ENCODE measurements at places on chromosomes 11 and 22.

GRCh38 chr11:123525097-123525496 is 95.0 kb downstream of the GRAMD1B start:
- no peak for DNase-seq

DNA sequence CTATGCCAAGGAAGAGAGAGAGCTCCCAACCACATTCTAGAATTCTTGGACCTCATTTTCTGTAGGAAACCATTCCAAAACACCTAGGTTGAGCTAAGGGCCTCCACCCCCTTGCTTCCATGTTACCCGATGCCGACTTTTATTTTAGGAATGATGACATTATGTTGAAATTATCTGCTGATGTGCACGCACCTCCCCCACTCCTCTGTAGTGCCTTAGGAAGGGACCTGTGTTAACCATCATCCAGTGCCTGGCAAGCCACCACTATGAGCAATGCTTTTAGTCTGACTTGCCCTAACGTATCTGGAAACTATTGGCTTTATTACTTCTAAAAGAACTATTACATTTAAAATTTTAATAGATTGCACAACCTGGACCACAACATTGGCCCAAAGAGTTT is 42.1 kb downstream of the NCAPD3 start:
- DNase-seq, result no peak

GRCh38 chr22:22167791-22168189 is 76.8 kb upstream of the VPREB1 start:
- DNase-seq, result no peak

DNA sequence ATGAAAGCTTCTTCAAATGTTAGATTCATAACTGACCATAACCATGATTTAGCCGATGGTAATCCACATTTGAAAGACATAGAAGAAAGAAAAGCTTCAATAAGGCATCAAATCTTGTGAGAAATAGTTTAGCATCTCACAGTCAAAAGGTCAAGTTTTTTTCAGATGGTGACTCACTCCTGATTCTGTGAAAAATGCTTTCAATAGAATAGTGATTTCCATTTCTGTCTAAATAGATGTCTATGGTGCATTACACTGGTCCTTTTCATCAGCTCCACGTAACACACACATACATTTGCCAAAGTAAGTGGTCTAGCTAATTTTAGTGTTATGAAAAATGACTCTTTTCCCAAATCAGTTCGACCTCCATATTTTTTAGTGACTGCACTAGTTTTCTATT is 139.2 kb downstream of the LRRC4C start:
- no peak for DNase-seq

DNA sequence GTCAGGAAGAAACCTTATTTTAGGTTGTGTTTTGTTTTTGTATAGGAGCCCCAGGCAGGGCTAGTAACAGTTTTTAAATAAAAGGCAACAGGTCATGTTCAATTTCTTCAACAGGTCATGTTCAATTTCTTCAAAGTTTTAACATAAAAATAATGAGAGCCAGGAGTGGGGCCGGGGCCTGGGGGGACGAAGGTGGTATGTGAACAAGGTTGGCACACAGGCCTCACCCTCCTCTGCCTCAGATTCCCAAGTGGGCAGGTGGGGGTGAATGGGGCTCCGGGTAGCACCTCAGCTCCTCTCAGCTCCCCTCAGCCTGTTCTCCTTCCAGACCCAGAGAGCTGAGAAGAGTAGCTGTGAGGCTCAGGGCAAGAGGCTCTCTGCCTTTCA is 4.4 kb downstream of the DERL3 start:
- no peak for DNase-seq

GRCh38 chr11:113647856-113648255 is 58.3 kb downstream of the TMPRSS5 start:
- DNase-seq, result no peak

DNA sequence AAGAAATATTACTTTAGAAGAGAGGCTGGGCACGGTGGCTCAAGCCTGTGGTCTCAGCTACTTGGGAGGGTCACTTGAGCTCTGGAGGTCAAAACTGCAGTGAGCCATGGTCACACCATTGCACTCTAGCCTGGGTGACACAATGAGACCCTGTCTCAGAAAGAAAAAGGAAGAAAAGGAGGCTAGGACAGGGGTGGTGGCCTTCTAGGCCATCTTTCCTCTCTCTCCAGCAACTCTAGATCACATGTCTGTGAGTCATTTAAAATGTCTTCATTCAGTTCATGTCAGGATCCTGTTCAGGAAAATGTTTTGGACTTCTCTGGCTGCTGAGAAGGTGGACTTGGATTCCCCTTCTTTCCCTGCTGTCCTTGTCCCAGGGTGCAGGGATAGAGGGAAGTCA is 53.3 kb downstream of the PPFIA1 start:
- no peak for DNase-seq

DNA sequence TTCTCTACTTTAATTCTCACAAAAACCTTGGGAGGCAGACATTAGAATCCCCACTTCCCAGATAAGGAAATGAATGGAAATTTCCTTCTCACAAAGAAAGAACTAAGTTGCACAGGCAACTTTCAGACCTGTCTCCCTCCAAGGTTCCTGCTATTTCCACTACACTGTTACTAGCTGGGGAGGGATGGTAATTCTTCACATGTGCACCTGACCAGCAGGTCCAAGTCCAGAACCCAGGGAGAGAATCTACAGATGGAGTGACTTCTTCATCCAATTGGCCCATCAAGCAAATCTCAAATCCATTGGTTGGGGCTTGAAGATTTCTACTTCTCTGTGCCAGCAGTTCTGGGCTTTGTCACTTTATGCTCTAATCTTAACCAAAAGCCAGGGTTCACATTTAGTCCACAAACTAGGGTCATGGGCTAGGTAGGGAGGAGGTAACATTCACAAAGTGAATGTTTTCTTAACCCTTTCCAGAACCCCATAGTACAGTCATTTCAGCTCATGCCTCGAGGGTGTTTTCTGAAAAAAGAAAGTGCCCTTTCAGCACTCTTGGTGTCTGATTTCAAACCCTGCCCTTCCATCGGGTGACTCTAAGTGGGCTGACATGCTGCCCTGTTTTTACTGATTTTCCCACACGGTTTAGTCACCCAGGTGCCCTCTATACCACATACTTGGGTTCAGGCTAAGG is 2.7 kb downstream of the POU2AF1 start:
- DNase-seq, result no peak

DNA sequence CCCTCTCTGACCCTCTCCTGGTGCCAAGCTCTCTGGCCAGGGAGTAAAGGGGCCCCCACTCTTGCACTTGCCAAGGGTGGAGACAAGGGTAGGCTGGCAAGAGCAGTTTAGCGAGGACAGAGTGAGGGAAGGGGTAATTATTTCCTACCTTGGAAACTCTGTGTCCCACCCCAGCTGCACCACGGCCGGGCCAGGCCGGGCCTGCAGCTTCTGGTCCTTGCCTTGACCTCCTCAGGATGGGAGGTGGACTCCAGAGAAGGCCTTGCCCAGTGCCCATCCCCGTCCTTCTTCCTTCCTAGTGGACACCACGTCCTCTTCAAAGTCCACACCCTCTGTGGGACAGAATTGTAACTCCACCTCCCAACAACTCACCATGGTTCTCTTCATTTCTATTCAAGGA is 18.4 kb upstream of the OSBPL5 start:
- DNase-seq, result no peak

- no peak for DNase-seq
Observed at GRCh38 chr11:88151709-88152265, 23.5 kb downstream of the RAB38 start.

- no peak for DNase-seq
Observed at GRCh38 chr11:44388828-44389657, 79.1 kb upstream of the ALX4 start.

GRCh38 chr11:132792341-132793140 is 739.8 kb downstream of the OPCML start:
- DNase-seq, result no peak

DNA sequence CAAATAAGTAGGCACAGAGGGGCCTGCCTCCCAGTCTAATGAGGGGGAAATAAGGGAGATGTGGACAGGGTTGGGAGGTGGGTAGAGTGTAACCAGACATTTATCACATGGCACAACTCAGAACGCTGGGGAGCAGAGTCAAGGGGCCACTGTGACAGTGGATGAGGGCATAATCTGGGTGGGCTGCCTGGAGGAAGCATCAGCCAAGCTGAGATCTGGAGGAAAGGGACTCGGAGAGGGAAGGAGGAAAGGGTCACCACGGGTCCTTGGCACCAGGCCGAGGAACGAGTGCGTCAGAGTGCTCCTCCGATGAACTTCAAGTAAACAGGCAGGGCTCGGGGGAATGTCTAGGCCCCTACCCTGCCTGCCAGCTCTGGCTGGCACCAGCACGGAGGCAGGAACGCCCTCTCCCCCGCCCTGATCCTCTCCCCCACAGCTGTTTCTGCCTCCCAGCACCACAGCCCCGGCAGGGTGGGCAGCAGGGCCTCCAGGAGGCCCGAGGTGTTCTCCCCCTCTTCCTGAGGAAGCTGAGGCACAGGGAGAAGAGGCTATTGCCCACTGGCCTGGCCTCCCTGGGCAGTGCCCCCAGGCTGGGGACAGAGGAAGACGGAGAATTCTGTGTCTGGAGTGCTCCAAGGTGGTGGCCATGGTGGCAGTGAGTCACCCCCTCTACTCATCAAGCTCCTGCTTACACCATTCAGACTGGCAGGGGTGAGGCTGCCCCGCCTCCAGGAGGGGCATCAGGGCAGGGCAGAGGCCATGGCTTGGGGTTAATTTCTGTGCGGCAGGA is 4.2 kb downstream of the ALDH3B1 start:
- DNase-seq, result no peak

- peak; percentile 84 for DNase-seq
Observed at GRCh38 chr22:38868886-38869381, 3.1 kb downstream of the CBX6 start.

DNA sequence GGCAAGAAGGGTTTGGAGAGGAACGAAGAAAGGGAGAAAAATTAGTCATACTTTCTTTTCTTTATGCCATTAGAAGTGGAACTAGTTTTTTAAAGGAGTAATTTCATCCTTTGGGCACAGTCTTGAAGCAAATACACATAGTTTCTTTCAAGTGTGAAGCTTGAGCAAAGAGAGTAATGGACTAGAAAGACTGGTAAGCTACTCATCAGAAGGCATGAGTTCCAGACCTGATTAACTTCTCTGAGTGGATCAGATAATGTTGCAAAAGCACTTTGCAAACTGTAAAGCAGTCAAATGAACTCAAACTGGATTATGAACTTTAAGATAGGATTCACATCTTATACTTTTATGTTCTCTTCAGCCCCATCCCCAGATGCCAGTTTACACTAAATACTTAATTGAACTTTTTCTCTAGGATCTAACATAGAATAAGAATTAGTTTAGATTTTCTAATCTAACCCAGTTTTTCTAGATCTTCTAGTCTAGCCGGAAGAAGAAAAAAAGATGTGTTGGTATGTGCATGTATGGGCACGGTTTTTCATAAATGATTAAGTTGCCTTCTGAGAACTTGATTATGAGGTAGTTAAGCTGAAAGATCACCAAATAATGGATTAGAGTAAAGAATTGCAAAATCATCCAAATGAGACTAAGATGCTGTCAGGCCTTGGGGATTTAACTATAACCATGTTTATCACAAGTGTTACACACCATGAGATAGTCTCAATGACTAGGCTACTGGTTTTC is 2.5 kb downstream of the DDIAS start:
- DNase-seq, result no peak

- DNase-seq, result no peak
Observed at GRCh38 chr11:1011320-1011698, 25.2 kb downstream of the MUC6 start.

- DNase-seq, result peak; percentile 73
Observed at GRCh38 chr22:32880893-32881596, 79.5 kb downstream of the TIMP3 start.

GRCh38 chr11:27350511-27350910 is 12.5 kb downstream of the CCDC34 start:
- no peak for DNase-seq

DNA sequence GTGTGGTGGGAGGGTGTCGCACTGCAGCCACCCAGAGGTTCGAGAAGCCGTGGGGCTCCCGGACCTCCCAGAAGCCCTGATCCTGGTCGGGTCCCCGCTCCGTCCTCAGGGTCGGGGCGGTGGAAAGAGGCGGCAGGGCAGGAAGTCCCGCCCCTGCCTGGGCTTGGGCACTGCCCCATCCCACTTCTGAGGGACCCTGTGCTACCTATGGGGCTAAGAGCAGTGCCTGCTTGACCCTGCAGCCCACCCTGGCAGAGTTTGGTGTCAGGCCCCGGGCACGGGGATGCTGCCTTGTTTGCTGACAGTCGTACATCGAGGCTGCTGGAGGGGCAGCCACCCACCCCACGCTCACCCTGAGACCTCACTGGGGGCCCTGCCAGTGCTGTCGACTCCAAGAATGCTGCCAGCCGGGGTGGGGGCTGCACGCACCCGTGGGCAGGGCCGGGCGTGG is 19.4 kb downstream of the RNH1 start:
- no peak for DNase-seq

DNA sequence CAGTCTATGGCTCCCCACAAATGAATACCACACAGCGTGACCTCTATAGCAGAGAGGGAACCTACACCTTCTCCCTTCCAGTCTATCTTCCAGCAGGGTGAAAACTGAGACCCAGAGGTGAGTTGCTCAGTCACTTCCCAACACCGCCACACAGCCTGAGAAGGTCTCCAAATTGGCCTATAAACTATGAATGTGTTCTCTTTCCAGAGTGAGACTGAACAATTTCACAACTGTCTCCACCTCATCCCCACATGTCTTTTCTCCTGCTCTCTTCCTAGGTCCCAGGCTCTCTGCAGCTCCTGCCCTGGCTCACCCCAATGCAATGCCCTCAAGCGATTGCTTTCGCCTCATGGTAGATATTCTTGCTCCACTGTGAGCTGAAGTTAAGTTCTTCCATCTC is 14.0 kb downstream of the CLMP start:
- DNase-seq, result no peak

- DNase-seq, result no peak
Observed at GRCh38 chr11:130247319-130247718, 67.4 kb downstream of the ZBTB44 start.

DNA sequence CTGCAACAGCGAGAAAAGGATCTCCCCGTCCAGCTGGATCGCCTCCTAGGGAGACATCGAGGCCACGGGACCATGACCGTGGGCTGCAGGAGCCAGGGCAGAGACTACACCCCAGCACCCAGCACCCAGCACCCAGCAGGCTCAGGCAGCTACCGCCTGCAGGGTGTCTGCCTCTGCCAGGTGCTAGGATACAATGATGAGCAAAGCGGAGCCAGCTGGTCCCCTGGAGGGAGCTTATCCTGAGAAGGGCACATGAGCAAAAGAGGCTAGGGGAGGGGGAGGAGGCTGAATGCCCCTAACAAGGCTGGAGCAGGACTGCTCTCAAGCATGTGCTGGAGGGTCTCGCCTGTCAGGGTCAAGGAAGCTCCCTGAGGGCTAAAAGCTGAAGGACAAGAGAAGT is 4.8 kb upstream of the CASTOR1 start:
- peak; percentile 63 for DNase-seq

DNA sequence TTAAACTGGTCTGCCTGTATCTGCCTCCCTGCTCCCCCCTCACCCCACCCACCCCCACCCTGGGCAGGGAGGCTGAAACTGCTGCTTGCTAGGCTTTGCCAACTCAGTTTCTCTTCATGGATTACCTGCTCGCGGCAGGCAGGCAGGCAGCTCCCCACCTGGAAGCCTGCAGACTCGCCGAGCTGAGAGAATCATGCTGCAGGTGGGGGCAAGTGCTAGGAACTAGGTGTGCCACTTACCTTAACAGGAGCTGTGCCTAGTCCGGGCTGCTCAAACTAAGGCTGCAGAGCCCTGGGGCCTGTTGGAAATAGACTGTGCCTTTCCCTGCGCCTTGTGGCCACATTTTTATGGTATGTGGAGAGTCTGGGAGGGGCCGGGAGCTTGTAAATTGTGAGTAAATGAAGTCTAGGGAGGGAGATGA is 30.3 kb downstream of the MARK2 start:
- DNase-seq, result no peak

Measured in WERI-Rb-1 (cell line).